ELF-1 (cell line): ENCODE measurements at places on chromosomes 6 and 20.
A peak's percentile ranks its signal among the peaks of the same experiment; 100 is the strongest.

GRCh38 chr6:30942338-30943060, 1.7 kb downstream of the MUCL3 start:
- DNase-seq = peak; percentile 96

DNA sequence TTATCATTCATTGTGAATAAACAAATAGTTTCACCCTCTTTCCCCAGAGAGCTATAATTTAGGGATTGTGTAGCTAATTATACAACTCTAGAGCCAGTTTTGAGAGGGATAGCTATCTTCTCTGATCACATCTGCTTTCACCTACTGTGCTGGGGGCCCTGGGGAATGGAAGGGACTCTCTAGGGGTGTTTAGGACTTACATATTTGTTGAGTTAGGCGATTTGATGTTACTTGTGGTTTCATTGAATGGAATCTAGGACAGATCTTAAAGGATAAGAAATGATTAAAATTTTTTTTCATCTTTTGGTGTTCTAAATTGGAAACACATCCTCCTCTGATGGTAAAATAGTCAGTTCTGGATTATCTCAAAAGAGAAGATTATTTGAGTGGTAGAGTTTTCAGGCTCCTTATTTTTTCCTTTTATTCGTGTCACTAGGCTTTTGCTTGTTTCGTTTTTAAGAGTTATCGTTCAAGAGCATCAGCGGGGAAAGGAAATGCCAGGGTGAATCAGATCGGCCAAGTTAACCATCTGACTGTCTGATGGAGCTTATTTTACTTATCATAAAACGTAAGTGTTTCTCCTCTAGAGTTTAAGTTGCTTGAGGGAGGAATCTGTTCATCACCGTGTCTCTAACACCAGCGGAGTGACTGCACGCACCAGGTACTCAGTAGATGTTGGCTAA, 236.7 kb downstream of the FARS2 start:
- DNase-seq = no peak

DNA sequence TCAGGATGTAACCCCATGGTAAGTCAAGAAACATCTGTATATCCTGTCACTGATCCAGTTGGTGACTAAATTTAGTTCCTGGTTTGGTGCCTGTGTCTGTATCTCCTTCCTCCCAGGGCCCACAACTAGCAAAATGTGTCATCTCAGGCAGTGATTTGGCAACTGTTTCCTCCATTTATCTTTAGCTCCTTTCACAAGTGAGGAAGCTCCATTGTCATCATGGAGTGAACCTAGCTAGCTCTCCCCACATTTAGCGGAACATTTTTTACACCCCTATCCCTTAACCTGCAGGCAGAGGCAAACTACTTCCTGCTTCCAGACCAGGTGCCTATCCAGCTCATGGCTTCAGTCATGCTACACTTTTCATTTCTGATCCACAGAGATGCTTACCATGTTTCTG, 99.5 kb downstream of the IPCEF1 start:
- no peak for DNase-seq

DNA sequence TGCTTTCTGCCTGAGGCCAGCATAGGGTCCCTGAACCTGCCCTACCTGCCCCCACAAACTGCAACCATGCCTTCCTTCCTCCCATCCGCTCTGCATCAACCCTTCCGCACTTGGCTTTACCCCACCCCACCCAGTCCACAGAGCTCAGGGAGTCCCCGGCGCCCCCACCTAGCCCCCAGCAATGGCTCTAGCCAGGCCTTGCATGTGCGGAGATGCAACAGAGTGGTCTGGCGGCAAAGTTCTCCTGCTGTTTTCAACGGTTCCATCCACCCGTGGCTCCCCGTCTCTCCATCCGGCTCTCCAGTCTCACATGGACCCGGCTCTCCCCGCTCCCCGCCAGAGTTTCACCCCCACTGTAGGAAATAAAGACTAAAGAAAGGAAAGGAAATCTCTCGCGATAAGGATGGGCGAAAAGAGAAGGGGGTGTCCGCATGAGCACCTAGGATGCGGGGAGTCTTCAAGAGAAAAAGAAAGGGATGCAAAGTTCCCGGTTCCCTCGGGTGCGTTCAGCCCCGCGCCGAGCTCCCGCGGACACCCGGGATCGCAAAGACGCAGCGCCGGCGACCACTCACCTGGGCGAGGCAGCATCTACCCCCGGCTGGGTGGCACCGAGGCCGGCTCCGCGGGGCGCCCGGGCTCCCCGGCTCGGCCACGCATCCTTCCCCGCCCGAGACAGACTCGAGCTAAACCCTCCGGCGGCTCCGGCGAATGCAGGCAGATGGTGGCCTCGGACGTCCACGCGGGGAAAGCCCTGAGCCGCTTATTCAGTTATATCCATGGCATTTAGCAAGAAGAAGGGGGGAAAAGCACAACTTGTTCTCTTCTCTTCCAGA, 579 bp downstream of the LRFN2 start:
- DNase-seq = peak; percentile 2

DNA sequence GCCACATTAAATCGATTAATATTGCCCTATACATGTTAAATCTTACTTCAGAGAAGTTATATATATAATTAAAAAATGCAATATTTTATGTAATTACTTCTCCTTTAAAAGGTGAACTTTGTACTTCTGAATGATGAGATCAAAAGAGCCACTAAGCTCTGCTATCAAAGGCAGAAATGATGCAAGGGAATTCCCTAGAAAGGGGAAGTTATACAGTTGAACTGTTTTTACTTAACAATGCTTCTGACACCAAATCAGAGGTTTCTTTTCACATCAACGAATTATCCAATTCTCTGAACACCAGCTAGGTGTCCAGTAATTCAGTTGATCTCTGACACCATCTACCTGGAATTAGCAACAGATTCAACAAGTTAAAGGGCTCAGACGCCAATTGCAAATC, 319.9 kb upstream of the TSHZ2 start:
- no peak for DNase-seq

- DNase-seq = no peak
Observed at GRCh38 chr6:90098001-90098531, 198.6 kb downstream of the BACH2 start.

- DNase-seq = peak; percentile 28
Observed at GRCh38 chr20:22490287-22491193, 93.8 kb downstream of the FOXA2 start.

DNA sequence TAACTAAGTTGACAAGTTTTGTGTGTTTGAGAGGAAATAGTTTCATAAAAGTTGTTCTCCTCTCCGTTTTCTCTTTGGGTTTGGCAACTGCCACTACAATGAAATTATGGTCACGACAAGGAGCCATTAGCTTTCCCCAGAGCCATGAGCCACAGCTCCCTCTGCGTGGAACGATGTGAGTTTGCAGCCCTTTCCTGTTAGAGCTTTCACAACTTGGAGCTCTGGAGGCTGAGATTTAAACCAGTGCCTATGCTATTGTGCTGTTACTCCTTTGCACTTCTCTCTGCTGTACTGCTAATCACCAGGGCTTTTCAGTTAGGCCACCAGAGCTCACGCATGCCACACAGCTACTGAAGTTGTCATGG, 29.3 kb upstream of the TXNDC5 start:
- DNase-seq = no peak

GRCh38 chr6:147283460-147283859, 79.2 kb downstream of the STXBP5 start:
- DNase-seq = no peak

DNA sequence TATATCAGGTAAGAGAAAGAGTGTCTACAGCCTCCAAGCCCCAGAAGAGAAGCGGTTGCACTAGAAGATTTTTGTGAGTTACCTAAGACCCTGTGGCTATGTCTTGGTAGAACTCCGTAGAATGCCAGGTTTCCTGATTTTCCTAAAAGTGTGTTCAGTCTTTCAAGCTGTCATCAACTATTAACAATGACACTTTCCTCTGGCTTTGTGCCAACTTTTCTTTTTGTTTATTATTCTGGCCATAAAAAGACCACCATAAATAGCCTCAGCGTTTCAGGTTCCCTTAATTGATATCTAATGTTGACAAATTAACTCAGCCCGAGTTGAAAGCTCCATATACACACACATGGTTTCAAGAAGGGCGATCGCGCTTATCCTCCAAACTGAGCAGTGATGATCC, 1.2 kb downstream of the PAK5 start:
- no peak for DNase-seq

DNA sequence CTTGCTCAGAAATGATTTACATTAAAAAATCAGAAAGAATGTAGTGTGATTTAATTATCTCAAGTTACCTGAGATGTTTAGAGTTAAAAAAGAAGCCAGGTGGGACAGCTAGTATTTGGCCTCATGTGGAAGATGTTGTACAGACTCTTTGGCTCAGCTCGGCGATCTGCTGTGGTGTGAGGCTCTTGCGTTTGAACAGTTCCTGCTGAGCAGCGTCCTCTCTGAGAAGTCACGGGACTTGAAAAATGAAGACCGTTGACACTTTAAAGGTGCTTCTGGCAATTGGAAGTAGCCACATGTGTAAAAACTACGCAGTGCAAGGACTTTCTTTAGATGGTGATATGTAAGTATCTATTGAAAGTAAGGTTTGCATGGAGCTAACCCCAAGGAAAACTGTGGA, 169.0 kb downstream of the BACH2 start:
- no peak for DNase-seq

DNA sequence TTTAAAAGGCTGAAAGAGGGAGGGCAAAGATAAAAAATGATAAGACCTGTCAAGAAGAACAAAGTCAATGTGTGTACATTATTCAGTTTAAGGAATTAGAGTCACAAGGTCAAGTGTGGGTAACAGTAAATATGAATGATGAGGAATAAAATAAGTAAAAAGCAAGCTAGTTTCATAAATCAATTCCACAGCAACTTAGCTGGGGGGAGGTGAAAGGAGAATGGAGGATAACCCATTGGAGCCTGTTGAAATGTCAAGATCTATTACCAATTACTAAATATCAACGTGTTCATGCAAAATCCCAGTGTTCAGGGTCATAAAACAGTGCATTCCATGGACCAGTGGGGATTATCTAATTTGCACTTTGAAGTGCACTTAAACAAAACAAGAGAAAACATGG, 242.9 kb downstream of the TBX18 start:
- no peak for DNase-seq

DNA sequence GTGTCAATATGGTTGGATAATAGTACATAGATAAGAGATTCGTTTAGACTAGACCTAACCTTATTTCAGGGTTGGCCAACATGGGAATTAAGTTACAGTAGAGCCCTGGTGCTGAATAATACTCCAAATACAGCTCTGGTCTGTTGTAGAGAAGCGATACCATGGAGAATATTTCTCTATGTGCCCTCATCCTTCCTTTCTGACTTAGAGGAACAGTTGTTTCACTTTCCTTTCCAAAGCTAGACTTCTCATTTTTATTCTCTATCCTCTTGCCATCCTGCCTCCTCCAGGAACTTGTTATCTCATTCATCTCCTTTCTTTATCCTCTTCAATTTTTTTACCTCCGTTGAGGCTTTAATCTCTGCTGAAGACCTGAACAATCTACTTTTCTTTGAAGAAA, 68.9 kb downstream of the EDN1 start:
- DNase-seq = no peak

- DNase-seq = no peak
Observed at GRCh38 chr6:52788478-52788877, 15.1 kb downstream of the GSTA1 start.

DNA sequence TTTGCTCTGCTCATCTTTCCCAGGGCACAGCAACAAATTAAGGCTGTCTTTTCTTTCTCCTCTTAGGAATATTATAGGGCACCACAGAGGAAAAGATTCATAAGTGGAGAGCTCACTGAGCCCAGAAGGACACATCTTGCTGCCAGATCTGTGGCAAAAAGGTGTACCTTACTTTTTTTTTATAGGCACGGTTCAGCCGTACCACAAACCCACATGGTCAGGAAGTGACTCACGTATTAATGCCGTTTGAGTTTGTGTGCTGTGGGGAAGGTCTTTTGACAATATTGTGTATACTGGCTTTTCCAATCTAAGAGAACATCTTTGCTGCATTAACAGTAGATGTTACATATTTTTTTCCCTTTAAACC, 28.4 kb downstream of the PAQR8 start:
- DNase-seq = no peak

DNA sequence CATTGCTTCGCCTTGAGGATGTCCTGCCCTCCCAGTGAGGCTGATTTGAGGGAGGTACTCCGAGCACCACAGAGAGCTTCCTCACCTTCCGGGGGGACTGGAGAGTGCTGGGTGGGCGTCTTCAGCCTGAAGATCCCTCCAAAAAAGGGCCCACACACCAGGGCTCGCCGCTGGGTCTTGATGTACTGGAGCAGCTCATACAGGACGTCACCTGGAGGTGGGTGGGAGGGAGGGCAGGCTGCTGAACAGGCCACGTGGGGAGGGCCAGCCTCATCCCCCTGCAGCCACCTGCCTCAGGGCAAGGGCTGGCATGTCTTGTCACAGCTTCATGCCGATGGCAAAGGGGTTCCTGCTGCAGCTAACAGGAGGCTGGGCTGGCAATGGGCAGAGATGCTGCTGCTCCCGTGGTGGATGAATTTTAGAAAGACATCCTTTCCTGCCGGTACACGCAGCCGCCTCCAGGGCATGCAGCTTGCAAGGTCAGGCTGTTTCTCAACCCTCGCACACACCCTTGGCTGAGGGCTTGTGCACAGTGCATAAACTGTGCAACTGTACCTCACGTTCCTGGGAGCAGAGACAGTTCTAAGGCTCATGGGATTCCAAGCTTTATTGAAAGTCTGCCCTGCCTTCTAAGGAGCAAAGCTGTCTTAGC, 14.0 kb downstream of the ETV7 start:
- peak; percentile 39 for DNase-seq
